ENCODE measurements at places on chromosomes 2 and 18.

DNA sequence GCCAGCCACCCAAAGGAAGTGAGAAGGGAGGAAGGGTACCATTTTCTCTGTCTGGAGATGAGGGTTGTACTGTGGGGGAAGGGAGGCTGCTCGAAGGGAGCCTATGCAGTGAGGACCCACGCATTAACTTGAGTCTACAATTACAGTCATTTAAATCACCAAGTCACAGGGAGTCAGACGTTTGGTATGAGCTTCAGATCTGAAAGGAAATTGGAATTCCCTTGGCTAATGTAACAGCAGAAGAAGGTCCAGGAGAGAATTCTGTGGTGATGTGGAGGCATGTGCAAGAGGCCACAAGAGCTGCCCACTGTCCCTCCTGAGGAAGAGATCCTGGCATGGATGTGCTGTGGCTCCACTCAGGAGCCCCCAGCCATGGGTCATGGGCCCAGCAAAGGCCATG is 22.5 kb downstream of the DAPL1 start:
- no peak for DNase-seq

DNA sequence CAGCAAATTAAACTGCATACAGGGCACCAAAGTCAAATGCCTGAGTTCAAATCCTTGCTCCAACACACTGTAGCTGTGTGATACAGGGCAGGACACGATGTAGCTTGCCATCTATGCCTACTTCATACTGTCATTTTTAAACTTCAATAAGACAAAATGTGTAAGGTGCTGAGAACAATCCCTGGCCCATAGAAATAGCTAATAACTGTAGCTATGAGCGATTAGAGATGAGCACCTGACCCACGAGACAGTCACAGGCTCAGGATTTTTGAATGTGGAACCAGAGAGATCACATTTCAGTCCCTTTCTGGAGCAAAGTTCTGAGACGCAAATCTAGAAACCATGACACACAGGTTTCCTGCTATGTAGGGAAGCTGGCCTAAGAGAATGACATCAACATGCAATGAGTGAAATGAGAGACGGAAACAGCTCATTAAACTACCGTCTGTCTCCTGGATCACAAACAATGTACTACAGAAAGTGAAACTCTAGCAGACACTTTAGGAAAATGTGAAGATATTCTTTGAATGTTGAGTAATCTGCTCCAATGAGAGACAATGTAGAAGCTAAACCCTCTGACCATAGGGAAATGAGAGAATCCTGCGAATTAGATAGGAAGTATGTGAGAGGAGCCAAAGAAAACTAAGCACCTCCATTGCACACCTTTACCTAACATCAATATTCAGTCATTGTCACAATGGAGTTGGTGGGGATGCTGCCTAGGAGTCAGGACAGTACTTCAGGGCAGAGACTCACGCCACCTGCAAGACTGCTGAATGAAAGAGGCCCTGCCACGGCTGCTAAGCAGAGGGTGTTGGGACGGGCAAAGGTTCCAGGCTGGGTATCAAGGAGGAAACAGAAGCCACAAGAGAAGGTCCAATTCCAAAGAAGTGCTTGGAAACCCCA is 25.5 kb downstream of the B4GALT6 start:
- DNase-seq = no peak

- DNase-seq = no peak
Measured at GRCh38 chr2:140506606-140507005, 1624.2 kb downstream of the LRP1B start.

- no peak for DNase-seq
Measured at GRCh38 chr2:191006997-191007783, 6.8 kb downstream of the STAT1 start.

GRCh38 chr2:235206980-235207579 is 255.3 kb downstream of the SH3BP4 start:
- DNase-seq = peak; percentile 66

DNA sequence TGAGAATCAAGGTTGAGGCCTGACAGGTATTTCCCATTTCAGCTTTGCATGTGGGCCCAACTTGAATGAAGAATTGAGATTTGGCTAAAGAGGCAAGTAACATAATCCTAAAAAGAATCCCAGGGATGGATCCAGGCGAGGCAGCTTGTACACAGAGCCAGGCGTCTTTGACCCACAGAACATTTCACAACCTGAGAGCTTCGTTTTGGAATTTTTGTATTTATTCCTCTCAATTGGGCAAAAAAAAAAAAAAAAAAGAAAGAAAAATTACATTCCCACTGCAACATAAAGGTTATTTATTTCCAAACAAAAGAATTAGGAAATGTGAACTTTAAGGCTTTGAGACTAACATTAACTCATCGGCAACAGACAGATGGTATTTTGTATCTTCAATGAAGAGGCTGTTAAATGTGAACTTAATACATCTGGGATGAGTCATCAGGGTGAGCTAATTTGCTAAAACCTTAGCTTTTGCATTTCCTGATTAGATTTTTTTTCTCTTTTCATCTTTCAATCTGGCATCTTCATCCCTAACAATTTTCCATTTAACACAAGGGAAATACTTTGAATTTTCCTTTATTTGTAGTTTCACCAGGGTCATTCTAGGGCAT is 478.5 kb upstream of the TNP1 start:
- DNase-seq = peak; percentile 50

GRCh38 chr2:8441986-8442385 is 239.9 kb upstream of the ID2 start:
- DNase-seq = no peak

GRCh38 chr18:76005632-76006208 is 489.3 kb downstream of the ZNF516 start:
- DNase-seq = no peak

GRCh38 chr2:96685577-96686459 is 43.3 kb downstream of the FER1L5 start:
- DNase-seq = peak; percentile 86

GRCh38 chr18:23378302-23378686 is 74.8 kb upstream of the RIOK3 start:
- DNase-seq = no peak

GRCh38 chr18:63523660-63524059 is 18.5 kb upstream of the SERPINB12 start:
- no peak for DNase-seq

DNA sequence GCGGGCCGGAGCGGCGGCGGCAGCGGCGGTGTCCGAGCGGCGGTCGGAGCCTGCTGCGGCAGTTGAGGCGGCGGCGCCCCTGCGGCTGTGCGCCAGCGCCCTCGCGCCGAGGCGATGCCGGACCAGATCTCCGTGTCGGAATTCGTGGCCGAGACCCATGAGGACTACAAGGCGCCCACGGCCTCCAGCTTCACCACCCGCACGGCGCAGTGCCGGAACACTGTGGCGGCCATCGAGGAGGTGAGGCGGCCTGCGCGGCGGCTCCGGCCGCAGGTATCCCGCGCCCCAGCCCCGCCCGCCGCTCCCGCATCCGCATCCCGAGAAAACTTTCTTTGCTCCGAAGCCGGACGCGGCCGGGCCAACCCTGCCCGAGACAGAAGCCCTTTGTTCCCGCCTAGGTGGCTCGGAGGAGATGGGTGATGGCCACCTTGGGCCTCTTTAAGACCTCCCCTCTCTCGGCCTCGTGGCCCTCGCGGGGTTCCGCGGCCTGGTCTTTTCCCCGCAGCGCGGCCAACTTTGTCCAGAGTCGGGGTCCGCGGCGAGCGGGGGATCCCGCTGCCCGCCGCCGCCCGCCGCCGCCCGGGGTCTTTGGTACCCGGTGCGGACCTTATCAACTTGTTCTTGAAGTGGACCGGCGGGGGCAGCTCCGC is 504 bp downstream of the ASAP2 start:
- DNase-seq = peak; percentile 49

- DNase-seq = no peak
Measured at GRCh38 chr2:240922982-240923537, 16.9 kb downstream of the CROCC2 start.

GRCh38 chr2:62391696-62392095 is 114.3 kb downstream of the TMEM17 start:
- no peak for DNase-seq

DNA sequence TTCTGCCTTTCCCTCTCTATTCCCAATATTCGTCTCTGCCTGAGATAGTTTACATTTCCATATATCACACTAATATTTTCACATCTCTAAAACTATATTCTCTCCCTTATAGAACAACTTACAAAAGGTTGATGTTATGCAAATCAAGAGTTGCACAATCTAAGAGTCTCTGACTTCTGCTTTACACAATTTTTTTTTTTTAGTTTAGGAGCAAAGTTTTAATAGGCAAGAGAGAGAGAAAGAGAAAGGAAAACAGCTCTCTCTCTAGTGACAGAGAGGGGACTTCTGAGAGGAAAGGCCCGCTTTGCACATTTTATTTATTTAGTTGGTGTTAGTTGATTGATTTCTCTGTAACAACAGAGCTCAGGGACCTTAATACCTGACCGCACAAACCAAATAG is 380.2 kb downstream of the TXNL1 start:
- no peak for DNase-seq
